8988T (cell line): ENCODE measurements at places on chromosomes 7 and 10.

- DNase-seq: no peak
Observed at GRCh38 chr10:23951841-23952240, 257.1 kb upstream of the KIAA1217 start.

GRCh38 chr10:70540089-70540788 is 61.7 kb downstream of the PALD1 start:
- DNase-seq: peak; percentile 65

- DNase-seq: no peak
Observed at GRCh38 chr7:25882151-25882773, 269.7 kb upstream of the NFE2L3 start.

DNA sequence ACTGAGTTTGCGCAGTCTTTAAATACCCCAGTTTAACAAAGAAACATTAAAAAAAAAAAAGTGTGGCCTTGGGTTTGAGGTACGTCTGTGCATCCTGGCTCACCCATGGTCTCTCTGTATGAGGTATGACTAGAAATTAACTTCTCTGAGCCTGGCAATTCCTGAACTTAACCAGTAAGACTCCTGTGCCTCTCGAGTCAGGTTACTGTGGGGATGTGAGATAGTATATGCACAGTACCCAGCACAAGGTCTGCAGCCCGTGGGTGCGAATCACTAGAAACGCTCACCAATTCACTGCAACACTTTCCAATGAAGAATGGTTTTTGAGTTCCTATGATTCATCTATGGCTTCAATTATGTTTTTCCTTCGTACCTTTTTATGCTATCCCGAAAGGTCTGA is 149.9 kb downstream of the SFMBT2 start:
- DNase-seq: no peak

GRCh38 chr10:132806110-132806509 is 20.2 kb upstream of the NKX6-2 start:
- DNase-seq: no peak

- DNase-seq: peak; percentile 48
Observed at GRCh38 chr10:116737627-116738327, 4.6 kb downstream of the HSPA12A start.

GRCh38 chr7:138021889-138022288 is 20.0 kb upstream of the CREB3L2 start:
- no peak for DNase-seq

- no peak for DNase-seq
Observed at GRCh38 chr7:133360201-133360600, 107.3 kb downstream of the EXOC4 start.

GRCh38 chr10:48931188-48931587 is 8.5 kb downstream of the LRRC18 start:
- DNase-seq: no peak

GRCh38 chr7:64996305-64996704 is 5.5 kb upstream of the ZNF117 start:
- no peak for DNase-seq

- no peak for DNase-seq
Observed at GRCh38 chr10:91909117-91909677, at the start of gene FGFBP3. Gene FGFBP3 (minus strand): TSS chr10:91909486. CDS start chr10:91908969, 517 bp downstream.

DNA sequence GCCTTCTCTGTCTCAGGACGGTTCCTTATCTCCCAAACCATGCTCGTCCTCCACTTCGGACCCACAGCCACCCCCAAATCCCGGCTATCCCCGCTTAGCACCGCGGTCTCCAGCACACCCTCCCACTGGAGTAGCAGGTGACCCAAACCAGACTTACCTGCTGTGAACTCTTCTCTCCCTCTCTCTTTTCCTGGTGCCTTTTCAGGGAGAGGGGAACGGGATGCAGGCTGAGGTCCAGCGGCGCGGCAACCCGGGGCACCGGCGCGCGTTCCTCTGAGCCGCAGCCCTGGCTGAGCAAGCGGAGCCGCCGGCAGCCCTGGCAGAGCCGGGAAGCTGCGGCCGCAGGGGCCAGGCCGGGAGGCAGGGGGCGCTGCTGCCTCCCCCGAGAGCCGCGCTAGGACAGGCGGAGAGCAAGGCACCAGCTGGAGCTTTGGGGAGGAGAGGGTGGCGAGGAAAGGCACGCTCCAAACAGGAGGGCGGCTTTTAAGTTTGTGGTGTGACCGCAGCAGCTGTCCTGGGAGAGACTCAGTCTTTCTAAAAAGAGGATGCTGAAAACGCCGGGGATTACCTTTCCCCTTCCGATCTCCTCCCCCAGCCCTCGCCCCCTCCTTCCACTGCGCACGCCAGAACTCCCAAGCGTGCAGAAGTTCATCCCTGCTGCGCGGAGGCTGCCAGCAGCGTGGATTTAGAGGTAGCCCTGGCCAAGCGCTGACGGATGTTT is at the start of gene SEMA3D:
Gene SEMA3D, minus strand, starts transcription at position 536 of the 721 bp plus-strand sequence. CDS start 65,165 bp downstream, outside the sequence.
- DNase-seq: no peak

GRCh38 chr10:24008164-24009091 is 200.5 kb upstream of the KIAA1217 start:
- DNase-seq: no peak

DNA sequence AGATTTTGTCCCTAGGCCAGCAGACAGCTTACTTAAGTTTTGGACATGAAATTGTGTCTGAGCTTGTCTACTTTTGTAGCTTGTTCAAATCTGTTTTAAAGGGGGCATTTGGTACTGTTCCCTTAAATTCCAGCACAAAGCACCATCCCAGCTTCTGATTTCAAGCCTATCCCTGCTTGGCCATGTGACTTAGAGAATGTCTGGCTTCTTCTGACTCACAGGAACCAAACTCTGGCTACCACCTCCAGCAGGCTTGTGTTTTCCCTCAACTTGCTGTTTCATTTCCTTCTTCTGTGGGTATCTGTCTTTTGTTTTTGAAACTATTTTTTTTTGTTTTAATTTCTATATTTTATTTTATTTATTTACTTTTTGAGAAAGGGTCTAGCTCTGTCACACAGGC is 97.9 kb upstream of the FZD8 start:
- DNase-seq: no peak

GRCh38 chr10:127907411-127908105 is 655 bp downstream of the PTPRE start:
- no peak for DNase-seq

- DNase-seq: no peak
Observed at GRCh38 chr7:115032715-115033703, 111.1 kb downstream of the MDFIC start.

- no peak for DNase-seq
Observed at GRCh38 chr10:128267581-128267980, 141.4 kb upstream of the MKI67 start.

DNA sequence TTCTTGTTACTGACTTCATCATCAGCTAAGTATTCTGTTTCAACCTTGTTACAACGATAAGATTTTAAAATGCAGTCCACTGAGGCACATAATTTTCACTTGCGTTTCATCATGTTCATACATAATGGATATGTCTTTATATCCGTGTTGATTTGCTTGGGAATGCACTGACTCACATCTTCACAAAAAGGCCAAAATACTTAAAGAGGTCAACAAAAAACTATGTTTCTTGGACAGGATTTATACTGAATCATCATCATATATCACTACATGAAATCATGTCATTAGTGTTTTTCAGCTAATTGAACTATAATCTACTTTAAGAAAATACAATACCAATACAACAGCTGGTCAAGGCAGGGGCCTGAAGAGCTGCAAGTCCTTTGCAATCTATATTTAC is 324.5 kb upstream of the KLF6 start:
- DNase-seq: no peak

GRCh38 chr7:95669513-95669912 is 73.2 kb upstream of the PDK4 start:
- DNase-seq: no peak

- no peak for DNase-seq
Observed at GRCh38 chr10:28922127-28922526, 244.8 kb downstream of the BAMBI start.

GRCh38 chr10:77240041-77240652 is 397.5 kb downstream of the KCNMA1 start:
- DNase-seq: no peak

- no peak for DNase-seq
Observed at GRCh38 chr7:67348171-67348570, 351.5 kb downstream of the TYW1 start.

DNA sequence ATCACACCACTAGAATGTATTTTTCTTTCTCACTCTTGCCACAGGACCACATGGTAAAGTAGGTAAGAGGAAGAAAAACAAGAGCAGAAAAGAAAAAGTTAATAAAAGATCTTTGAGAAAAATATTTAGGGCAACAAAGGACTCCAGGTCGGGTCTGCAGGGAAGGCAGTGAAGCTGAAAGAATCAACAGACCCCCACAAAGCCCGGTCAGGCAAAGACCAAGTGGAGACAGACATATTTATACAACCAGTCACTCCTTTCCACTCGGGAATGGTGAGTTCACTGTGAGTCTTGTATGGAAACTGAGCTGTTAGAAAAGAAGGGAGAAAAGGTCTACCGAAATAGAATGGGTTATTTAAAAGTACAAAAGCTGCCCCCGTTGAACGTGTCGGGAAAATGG is 28.0 kb downstream of the RSU1 start:
- DNase-seq: no peak

GRCh38 chr10:33238643-33239042 is 95.8 kb downstream of the NRP1 start:
- DNase-seq: no peak

GRCh38 chr7:139981511-139981895 is 81.2 kb downstream of the PARP12 start:
- DNase-seq: no peak

GRCh38 chr7:115232041-115232440 is 310.1 kb downstream of the MDFIC start:
- no peak for DNase-seq

DNA sequence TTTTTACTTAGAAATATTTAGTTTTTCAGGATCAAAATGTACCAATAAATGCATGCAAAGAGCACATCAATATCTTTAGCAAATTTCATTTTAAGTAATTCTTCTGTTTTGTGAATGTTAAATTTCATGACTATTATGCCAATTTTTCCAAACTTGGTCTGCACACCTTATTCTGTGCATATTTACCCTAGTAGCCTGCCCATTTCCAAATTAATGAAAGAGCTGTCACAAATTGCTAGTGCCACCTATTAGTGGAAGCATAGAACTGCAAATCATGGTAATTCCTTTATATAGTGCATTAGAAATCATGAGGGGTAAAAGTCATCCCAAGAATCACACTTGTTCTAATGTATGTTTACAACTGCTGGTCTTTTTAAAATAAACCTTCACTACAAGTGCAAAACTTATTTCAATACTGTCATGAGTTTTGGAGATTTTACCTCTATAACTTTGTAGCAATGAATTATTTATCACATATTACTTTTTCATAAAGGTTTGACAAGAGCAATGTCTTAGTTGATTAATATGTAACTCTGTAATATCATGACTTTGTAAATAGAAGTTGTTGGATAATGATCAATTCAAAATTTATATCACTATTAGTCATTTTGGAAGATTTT is 5.7 kb downstream of the SEMA3A start:
- no peak for DNase-seq

GRCh38 chr7:94055963-94056362 is 51.8 kb upstream of the BET1 start:
- no peak for DNase-seq

GRCh38 chr7:131081308-131081707 is 246.4 kb upstream of the MKLN1 start:
- DNase-seq: no peak

- no peak for DNase-seq
Observed at GRCh38 chr7:30934225-30934624, 22.6 kb downstream of the AQP1 start.

DNA sequence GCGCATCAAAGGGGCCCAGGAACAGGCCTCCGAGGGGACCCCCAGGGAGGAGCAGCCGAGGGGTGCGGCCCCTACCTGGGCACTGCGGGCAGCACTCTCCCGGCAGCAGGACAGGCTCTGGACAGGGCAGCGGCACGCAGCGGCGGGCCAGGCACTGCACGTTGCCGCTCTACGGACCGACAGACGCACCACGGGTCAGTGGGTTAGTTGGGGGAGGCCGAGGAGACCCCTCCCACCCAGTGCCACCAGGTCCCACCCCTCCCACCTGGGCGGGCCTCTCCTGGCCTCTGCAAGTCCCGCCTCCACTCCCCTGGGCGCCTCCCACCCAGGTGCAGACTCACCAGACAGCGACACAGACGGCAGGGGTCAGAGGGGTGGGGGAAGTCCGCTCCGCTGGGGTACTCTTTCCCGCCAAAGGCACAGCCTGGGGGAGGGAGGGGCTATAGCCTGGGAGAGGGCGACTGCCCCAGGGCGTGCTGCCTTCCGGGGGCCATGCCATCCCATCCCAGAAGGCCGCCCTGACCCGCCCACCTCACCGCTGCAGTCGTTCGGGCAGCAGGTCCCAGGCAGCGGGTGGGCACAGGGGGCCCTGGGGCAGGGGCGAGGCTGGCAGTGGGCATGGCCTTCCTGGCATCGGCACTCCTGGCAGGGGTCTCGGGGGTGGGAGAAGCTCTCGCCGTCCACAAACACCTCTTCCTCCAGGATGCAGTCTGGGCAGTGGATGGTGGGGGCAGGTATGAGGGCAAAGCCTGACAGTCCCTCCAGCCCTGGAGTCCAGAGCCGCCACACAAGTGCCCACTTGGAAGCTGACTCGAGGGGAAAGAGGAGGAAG is 19.2 kb downstream of the KCP start:
- peak; percentile 19 for DNase-seq
